ENCODE measurements at places on chromosomes 16 and 17. TPM values are rescaled to one million over a fixed set of nuclear protein-coding genes. Genes with fewer than 3 reads are reported as not detected.

GRCh38 chr17:74970395-74970794 is 2.2 kb downstream of the HID1 start:
- no peak overlapping the region for H3K4me3 ChIP-seq
- DNase-seq: peak; percentile 46
- no peak overlapping the region for H3K27ac ChIP-seq
- H3K27me3 ChIP-seq: peaks cover 49% of the 10 kb centered on the region

DNA sequence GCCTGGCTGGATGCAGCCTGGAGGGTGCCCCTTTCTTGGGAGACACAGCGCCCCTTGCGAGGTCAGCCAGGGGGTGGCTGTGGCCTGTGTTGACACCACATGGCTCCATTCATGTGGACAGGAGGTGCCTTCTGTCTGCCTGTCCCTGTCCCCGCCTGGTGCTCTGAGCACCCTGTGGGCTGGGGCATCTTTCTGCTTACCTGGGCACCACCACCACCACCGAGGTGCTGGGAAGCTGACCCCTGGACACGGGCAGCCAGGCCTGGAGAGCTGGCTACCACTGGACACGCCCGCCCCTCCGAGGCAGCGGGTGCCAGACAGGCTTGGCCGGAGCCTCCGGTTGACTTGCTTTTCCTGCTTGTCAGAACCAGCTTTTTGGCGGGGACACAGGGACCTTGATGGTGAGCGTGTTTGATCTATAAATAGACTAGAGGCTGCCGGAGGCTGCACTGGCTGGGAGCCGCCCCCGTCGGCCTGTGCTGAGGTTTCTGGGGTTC is 121.3 kb upstream of the GSE1 start:
- peaks cover 7% of the 10 kb centered on the region for H3K4me1 ChIP-seq
- no peaks in the 10 kb centered on the region for H3K27me3 ChIP-seq
- peak; percentile 71 for DNase-seq
- H3K36me3 ChIP-seq: no peaks in the 10 kb centered on the region

GRCh38 chr16:58236231-58236690 is 38.4 kb upstream of the CSNK2A2 start:
- DNase-seq: peak; percentile 95
- no peaks in the 10 kb centered on the region for H3K27me3 ChIP-seq
- H3K4me1 ChIP-seq: no peaks in the 10 kb centered on the region
- no peak overlapping the region for H3K27ac ChIP-seq
- H3K4me3 ChIP-seq: peak overlapping the region; percentile 74

GRCh38 chr16:87416826-87417527 is 24.8 kb downstream of the MAP1LC3B start:
- H3K27me3 ChIP-seq: no peaks in the 10 kb centered on the region
- no peak overlapping the region for H3K4me3 ChIP-seq
- no peak for DNase-seq
- no peak overlapping the region for H3K27ac ChIP-seq

DNA sequence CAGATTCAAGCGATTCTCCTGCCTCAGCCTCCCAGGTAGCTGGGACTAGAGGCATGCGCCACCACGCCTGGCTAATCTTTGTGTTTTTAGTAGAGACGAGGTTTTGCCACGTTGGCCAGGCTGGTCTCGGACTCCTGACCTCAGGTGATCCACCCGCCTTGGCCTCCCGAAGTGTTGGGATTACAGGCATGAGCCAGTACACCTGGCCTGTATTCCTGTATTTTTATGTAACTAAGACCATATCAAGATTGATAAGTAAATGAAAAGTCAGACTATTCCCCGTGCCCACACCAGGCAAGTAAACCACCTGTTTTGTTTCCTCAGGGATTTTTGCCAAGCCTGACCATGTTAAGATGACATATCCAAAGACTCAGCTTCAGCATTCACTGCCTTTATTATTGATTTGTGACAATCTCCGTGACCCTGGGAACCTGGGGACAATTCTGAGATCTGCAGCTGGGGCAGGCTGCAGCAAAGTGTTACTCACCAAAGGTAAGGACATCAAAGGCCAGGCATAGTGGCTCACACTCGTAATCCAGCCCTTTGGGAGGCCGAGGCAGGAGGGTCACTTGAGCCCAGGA is 5.6 kb downstream of the MRM3 start:
- no peaks in the 10 kb centered on the region for H3K27me3 ChIP-seq
- H3K4me1 ChIP-seq: peaks cover 2% of the 10 kb centered on the region
- peaks cover 62% of the 10 kb centered on the region for H3K36me3 ChIP-seq
- no peak for DNase-seq
- no peak overlapping the region for H3K27ac ChIP-seq
- no peak overlapping the region for H3K4me3 ChIP-seq

GRCh38 chr16:54347961-54348360 is 61.4 kb upstream of the IRX3 start:
- no peaks in the 10 kb centered on the region for H3K36me3 ChIP-seq
- H3K4me1 ChIP-seq: peaks cover 3% of the 10 kb centered on the region
- no peak overlapping the region for H3K27ac ChIP-seq
- H3K27me3 ChIP-seq: no peaks in the 10 kb centered on the region

- H3K27ac ChIP-seq: no peak overlapping the region
- no peaks in the 10 kb centered on the region for H3K27me3 ChIP-seq
- DNase-seq: peak; percentile 48
- H3K4me1 ChIP-seq: no peaks in the 10 kb centered on the region
- H3K4me3 ChIP-seq: no peak overlapping the region
These were observed 28.0 kb downstream of the PIK3R6 start for GRCh38 chr17:8839410-8839935.

GRCh38 chr16:66740533-66740932 is 10.9 kb downstream of the DYNC1LI2 start:
- H3K36me3 ChIP-seq: peaks cover 92% of the 10 kb centered on the region
- H3K27me3 ChIP-seq: no peaks in the 10 kb centered on the region
- no peak overlapping the region for H3K4me3 ChIP-seq
- H3K4me1 ChIP-seq: no peaks in the 10 kb centered on the region
- H3K27ac ChIP-seq: peak overlapping the region; percentile 52

DNA sequence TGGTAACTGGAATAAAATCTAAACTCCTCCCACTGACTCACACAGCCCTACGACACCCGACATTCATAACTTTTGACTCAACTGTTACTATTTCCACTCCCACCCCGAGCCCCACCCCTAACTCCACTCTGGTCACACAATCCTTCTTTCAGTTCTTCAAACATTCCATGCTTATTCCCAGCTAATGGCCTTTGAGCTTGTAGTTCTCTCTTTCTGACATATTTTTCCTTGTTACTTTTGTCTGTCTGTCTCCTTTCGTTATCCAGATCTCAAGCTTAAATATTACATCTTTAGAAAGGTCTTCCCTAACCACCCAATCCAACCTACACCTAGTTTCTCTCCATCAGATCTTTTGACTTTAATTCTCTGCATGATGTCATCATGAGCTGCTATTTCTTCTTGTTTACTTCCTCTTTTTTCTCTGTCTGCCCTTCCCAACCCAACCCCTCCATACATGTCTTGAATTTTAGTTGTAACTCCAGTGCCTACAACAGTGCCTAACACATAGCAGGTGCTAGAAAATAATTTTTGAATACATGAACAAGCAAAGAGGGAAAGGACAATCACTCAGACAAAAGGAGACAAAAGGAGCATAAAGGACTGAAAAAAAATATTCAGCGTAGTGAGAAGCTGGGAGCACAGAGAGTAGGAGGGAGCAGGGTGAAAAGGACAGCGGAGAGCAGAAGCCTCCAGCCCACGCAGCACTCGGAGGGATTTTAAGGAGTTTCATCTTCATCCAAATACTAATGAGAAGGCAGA is 65.2 kb upstream of the SMIM36 start:
- H3K27me3 ChIP-seq: no peaks in the 10 kb centered on the region
- no peak for DNase-seq
- H3K4me3 ChIP-seq: no peak overlapping the region

GRCh38 chr17:40344421-40345160 is 19.9 kb downstream of the GJD3 start:
- peaks cover 12% of the 10 kb centered on the region for H3K36me3 ChIP-seq
- H3K27ac ChIP-seq: peak overlapping the region; percentile 95
- peaks cover 21% of the 10 kb centered on the region for H3K4me1 ChIP-seq
- peak; percentile 70 for DNase-seq
- H3K27me3 ChIP-seq: no peaks in the 10 kb centered on the region
- H3K4me3 ChIP-seq: peak overlapping the region; percentile 85

DNA sequence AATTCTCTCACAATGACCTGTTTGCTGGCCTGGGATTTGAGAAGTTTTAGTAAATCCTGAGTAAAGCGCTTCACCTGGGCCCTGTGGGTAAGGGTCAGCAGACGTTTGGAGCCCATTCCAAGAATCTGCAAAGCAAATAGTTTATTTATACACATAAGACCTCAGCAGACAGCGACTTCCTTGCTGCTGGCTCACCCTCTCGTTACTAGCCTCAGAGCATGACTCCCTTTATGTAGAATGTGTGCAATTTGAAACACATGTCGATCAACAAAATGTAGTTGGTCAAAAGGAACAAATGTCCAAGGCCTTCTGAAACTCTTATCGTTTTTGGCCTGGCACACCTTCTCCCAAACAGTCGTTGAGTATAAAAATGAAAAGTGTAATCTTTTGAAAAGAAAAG is 31.3 kb downstream of the MARF1 start:
- no peak overlapping the region for H3K4me3 ChIP-seq
- H3K27me3 ChIP-seq: no peaks in the 10 kb centered on the region
- no peak for DNase-seq
- H3K4me1 ChIP-seq: no peaks in the 10 kb centered on the region
- no peak overlapping the region for H3K27ac ChIP-seq
- H3K36me3 ChIP-seq: peaks cover 77% of the 10 kb centered on the region

DNA sequence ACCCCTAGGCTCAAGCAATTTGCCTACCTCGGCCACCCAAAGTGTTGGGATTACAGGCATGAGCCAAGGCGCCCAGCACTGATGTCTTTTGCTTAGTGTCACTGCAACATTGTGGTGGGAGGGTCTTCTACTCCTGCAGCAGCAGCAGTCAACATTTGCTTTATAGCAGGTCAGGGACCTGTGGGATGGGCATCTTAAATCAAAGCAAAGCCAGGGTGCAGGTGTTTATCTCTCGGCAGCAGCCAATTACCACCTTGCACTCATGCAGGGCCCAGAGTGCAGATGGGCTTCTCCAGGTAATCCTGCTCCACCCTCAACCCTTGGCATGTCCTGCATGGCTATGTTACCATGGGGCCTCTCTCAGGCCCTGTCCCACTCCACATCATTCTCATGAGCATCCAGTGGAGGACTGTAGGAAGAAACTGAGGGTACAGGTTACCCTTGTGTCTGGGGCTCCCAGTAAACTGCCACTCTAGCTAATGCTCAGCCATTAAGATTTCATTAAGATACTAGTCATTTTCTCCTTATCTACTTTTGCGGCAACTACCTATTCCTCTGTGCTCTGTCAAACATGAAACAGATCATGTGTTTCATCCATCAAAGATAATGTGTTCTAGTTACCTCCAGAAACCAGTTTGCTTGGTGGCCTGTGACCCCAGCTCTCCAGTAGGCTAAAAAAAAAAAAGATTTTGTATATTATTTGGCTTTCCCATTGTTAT is 16.8 kb downstream of the ADGRG5 start:
- no peaks in the 10 kb centered on the region for H3K27me3 ChIP-seq
- H3K4me3 ChIP-seq: no peak overlapping the region
- H3K4me1 ChIP-seq: no peaks in the 10 kb centered on the region
- H3K36me3 ChIP-seq: no peaks in the 10 kb centered on the region

- peaks cover 9% of the 10 kb centered on the region for H3K4me1 ChIP-seq
- no peak for DNase-seq
- no peak overlapping the region for H3K4me3 ChIP-seq
- no peaks in the 10 kb centered on the region for H3K27me3 ChIP-seq
These were observed 16.2 kb upstream of the MRC2 start for GRCh38 chr17:62611292-62611691.

DNA sequence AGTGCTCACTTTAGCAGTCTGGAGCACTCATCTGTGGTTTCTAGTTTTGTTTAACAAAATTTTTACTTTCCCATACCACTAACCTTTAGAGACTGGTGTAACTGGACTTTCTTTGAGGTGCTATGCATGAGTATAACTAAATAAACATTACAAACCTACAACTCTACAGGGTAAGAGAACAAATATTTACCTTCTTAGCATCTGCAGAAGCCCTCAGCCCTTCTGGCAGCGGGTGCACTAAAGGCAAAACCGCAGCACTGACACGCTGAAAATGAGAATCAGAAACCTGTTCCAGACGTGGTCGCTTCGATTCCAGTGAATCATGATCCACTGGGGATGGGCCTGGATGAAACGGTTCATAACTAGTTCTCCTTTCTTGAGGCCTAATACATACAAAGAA is 43.7 kb downstream of the NCOR1 start:
- no peak for DNase-seq
- H3K4me1 ChIP-seq: no peaks in the 10 kb centered on the region
- no peak overlapping the region for H3K27ac ChIP-seq
- H3K36me3 ChIP-seq: peaks cover 46% of the 10 kb centered on the region

DNA sequence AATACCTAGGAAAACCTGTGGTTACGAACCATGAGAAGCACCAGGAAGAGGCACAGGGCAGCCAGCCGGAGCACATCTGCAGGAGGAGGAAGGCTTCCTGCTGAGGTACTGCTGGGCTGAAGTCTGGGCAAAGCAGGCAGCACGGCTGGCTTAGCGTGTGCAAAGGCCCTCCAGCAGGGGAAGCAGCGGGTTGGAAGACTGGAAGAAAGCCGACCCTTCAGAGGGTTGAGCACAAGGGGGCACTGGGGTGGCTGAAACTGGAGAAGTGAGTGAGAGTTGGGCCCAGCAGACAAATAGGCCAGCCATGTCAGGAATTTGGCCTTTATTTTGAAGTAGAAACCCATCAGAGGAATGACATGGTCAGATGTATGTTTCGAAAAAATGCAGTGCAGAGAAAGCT is 12.1 kb upstream of the HSD3B7 start:
- H3K36me3 ChIP-seq: peaks cover 65% of the 10 kb centered on the region
- DNase-seq: peak; percentile 76
- no peak overlapping the region for H3K4me3 ChIP-seq
- H3K27me3 ChIP-seq: no peaks in the 10 kb centered on the region

- H3K27me3 ChIP-seq: peaks cover 15% of the 10 kb centered on the region
- peak; percentile 93 for DNase-seq
- H3K4me1 ChIP-seq: peaks cover 2% of the 10 kb centered on the region
- no peak overlapping the region for H3K4me3 ChIP-seq
These were observed 3.6 kb downstream of the CORO1A start for GRCh38 chr16:30186782-30187555.

DNA sequence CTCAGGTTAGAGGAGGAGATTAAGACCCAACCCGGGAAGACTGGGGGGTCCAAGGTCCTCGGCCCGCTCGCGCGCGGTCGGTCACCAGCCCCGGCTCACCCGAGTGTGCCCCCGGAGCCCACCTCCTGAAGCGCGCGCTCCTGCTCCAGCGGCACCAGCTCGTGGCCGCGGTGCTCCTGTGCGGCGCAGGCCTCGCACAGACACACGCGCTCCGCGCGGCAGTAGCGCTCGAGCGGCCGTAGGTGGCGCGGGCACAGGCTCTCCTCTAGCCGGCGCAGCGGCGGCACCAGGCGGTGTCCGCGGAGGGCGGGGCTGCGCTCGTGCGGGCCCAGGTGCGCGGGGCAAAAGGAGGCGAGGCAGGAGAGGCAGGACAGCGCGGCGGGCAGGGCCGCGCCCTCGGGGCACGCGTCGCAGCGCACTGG is 618 bp downstream of the TRIM47 start:
- H3K36me3 ChIP-seq: no peaks in the 10 kb centered on the region
- H3K4me1 ChIP-seq: no peaks in the 10 kb centered on the region
- H3K27ac ChIP-seq: no peak overlapping the region
- H3K27me3 ChIP-seq: peaks cover 39% of the 10 kb centered on the region

The KRT20 gene
- total RNA-seq: not detected

The ATF7IP2 gene
- total RNA-seq: 20.5 TPM

The PMP22 gene
- total RNA-seq: 4.1 TPM

The CCDC200 gene
- not detected for total RNA-seq

The CIAPIN1 gene
- total RNA-seq: 53.3 TPM

The SPN gene
- 0.15 TPM for total RNA-seq

The KRTAP9-3 gene
- total RNA-seq: not detected

The BEAN1 gene
- total RNA-seq: not detected

The PLD6 gene
- 1.2 TPM for total RNA-seq

The CMTM2 gene
- not detected for total RNA-seq

The TAC4 gene
- total RNA-seq: 1.6 TPM
